ENCODE measurements at places on chromosomes 6 and 20. TPM values are rescaled to one million over a fixed set of nuclear protein-coding genes. Genes with fewer than 3 reads are reported as not detected.

Gene CGA
- total RNA-seq, result 0.40 TPM

DNA sequence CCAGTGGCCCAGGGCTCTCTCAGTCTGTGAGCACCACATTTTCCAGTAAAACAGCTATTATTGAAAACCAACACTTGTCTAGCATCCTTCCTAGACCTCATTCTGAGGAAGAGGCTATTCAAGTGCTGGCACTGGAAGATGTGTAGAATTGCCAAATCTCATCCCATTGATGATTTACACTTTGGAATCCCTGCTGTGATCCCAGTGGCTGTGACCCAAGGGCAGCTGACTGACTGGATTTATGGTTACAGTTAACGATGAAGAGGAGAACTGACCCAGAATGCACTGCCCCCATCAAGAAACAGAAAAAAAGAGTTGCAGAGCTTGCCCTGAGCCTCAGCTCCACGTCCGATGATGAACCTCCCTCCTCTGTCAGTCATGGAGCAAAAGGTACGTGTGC lies 2.4 kb downstream of the CMTR1 start:
- H3K4me3 ChIP-seq, result no peak overlapping the region
- peak overlapping the region; percentile 97 for H3K27ac ChIP-seq
- peaks cover 38% of the 10 kb centered on the region for H3K4me1 ChIP-seq

DNA sequence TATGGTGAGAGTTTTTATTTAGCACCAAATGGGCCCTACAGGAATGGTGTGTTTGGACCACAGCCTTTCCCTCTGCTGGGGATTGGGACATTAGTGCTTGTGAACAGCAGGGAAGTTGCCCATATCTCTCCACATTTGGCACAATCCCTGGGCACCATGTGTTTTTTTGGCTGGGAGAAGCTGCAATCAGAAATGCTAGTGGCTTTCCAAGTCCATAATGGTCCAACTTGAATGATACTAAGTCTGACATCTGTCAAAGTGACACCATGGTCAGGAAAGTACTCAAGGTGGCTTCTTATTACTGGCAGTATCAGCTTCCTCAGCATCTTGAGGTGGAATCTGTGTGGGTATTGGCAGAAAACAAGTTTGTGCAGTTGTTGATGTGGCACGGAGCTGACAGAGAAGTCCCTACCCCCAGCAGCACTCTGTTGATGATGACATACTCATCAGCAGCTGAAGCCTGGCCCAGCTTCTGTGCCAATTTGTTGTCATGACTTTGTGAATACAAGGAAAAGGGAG lies 53.0 kb downstream of the SASH1 start:
- no peak overlapping the region for H3K4me3 ChIP-seq
- peaks cover 15% of the 10 kb centered on the region for H3K27me3 ChIP-seq
- H3K4me1 ChIP-seq, result peaks cover 2% of the 10 kb centered on the region
- no peak overlapping the region for H3K27ac ChIP-seq
- DNase-seq, result no peak
- H3K36me3 ChIP-seq, result no peaks in the 10 kb centered on the region

Gene PKHD1
- 0.02 TPM for total RNA-seq

Gene RBBP8NL
- not detected for total RNA-seq

DNA sequence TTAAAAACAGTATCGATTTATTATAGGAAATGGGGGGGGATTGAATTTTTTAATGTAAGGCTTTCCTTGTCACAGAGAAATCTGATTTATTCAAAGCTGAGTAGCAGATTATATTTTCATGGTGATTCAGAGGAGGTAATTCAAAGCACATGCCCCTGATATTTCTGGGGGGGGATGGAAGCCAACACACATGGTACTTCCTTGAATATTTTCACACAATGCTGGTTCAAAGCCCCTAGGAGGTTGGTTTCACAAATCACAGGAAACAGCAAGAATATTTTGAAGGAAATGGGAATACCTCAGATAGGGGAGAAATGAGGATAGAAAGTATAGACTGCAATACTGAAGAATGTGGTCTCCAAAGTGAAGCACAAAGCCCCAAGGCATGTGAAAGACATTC lies 98.8 kb downstream of the RTN4IP1 start:
- H3K27ac ChIP-seq, result peak overlapping the region; percentile 67
- peaks cover 53% of the 10 kb centered on the region for H3K4me1 ChIP-seq
- H3K36me3 ChIP-seq, result peaks cover 22% of the 10 kb centered on the region
- H3K27me3 ChIP-seq, result no peaks in the 10 kb centered on the region
- no peak overlapping the region for H3K4me3 ChIP-seq
- no peak for DNase-seq

- H3K4me3 ChIP-seq, result no peak overlapping the region
- no peak for DNase-seq
- no peaks in the 10 kb centered on the region for H3K27me3 ChIP-seq
- H3K4me1 ChIP-seq, result no peaks in the 10 kb centered on the region
Measured at GRCh38 chr6:64815718-64816117, 891.3 kb downstream of the EYS start.

DNA sequence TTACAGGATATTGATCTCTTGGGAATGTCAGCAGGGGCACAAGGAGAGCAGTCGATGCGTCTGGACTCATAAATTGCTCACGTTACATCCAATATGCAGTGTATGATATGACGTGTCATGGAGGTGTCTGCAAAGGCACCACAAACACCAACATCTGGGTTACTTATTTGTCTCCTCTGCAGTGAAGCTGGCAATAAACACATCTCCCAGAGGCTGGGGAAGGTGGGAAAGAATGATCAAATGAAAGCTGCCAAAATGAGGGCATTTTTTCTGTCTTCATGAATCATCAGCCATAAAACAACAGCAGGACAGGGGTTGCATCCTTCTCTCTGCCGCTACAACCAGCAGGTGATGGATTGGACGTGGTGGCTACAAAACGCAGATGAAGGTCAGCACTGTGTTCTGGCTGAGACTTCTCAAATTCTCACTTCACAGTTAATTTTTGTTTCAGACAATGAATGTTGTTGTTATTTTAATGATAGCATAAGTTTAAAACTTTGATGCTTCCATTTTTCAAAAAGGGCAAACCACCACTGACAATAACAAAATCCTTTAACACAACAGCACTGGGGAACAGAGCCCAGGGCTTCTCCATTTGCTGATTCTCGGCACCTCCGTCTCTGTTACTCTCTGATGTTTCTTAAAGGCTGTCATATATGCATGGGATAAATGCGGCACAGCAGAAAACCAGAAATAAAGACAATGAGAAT lies 47.5 kb downstream of the ERMARD start:
- H3K4me3 ChIP-seq, result no peak overlapping the region
- H3K27me3 ChIP-seq, result peaks cover 35% of the 10 kb centered on the region
- no peak overlapping the region for H3K27ac ChIP-seq
- DNase-seq, result no peak
- peaks cover 5% of the 10 kb centered on the region for H3K36me3 ChIP-seq

- H3K36me3 ChIP-seq, result peaks cover 2% of the 10 kb centered on the region
- no peak overlapping the region for H3K4me3 ChIP-seq
- no peaks in the 10 kb centered on the region for H3K4me1 ChIP-seq
- DNase-seq, result no peak
- H3K27me3 ChIP-seq, result peaks cover 26% of the 10 kb centered on the region
Measured at GRCh38 chr6:35954333-35954732, 33.4 kb upstream of the SRPK1 start.

DNA sequence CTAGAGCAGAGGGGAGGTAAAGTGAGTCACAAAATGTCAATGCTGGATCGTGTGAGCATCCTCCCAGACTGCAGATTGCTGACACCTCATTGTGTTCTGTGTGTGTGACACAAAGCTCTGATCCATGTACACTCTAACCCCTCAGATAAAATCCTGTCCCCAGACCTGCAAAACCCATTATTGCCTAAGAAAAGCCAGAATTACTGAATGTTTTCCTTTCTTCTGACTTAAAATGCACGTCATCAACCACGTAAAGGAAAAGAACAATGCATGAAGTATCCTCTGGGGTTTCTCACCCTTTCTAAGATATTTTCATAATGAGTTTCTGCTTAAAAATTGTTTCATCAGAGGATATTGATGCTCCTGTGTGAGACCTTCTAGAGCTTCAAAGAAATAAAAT lies 218.0 kb upstream of the PREP start:
- no peak overlapping the region for H3K4me3 ChIP-seq
- no peak for DNase-seq
- H3K27me3 ChIP-seq, result no peaks in the 10 kb centered on the region
- H3K4me1 ChIP-seq, result peaks cover 4% of the 10 kb centered on the region

Gene CST4
- not detected for total RNA-seq

Gene ZBTB12
- total RNA-seq, result 0.96 TPM

DNA sequence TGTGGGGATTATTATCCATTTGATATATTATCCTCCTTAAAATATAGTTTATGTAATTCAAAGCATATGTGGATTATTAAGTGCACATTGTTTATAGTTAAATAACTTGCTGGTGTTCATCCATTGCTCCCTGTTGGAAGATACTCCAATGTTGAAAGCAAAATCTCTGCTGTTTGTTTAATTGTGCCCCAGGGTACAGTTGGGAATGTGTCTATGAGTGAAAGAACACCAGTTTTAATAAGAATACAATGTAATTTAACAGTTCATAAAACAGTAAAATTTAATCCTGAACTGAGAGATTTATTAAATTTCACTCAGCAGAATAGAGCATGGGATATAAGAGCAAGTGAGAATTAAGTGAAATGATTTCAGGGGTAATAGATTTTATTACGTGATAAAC lies 364.9 kb downstream of the GRIK2 start:
- H3K27ac ChIP-seq, result no peak overlapping the region
- H3K4me3 ChIP-seq, result no peak overlapping the region
- H3K4me1 ChIP-seq, result no peaks in the 10 kb centered on the region
- no peaks in the 10 kb centered on the region for H3K27me3 ChIP-seq
- no peaks in the 10 kb centered on the region for H3K36me3 ChIP-seq
- DNase-seq, result no peak

Gene RAMACL
- total RNA-seq, result 0.82 TPM

GRCh38 chr20:20412750-20413149 lies 44.8 kb downstream of the INSM1 start:
- no peak overlapping the region for H3K4me3 ChIP-seq
- DNase-seq, result no peak
- peak overlapping the region; percentile 21 for H3K27ac ChIP-seq
- no peaks in the 10 kb centered on the region for H3K27me3 ChIP-seq

DNA sequence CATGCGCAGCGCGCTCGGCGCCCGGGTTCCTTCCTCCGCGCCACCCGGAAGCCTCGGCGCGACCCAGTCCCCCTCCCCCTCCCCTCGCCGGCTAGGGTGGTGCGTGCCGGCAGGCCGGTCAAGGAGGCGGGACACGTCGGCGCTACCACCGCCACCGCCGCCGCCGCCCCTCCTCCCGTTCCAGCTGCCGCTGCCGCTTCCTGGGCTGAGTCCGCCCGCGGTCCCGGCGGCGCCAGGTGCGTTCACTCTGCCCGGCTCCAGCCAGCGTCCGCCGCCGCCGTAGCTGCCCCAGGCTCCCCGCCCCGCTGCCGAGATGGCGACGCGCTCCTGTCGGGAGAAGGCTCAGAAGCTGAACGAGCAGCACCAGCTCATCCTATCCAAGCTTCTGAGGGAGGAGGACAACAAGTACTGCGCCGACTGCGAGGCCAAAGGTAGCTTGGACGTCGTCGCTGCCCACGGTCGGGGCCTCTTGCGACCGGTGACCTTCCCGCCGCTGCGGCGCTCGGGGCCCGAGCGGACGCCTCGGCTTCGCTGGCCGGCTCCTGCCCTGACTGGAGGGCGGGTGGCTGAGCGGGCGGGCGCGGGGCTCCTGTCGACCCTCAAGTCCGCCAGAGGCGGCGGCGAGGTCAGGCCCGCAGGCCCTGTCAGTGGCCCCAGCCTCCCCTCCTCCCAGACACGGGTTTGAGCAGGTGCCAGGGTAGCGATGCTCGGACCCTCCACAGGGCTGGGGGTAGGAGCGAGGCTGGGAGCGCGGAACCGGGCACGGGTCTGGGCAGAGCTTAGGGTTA lies at the start of gene SMAP1:
Gene SMAP1 (plus strand): TSS at position 173 of the 788 bp plus-strand sequence. CDS start 141 bp downstream, at position 314.
- H3K4me3 ChIP-seq, result peak within 1 kb of the TSS; percentile 96
- peaks cover 49% of the 10 kb centered on the region for H3K4me1 ChIP-seq
- peaks cover 8% of the 10 kb centered on the region for H3K27me3 ChIP-seq
- H3K36me3 ChIP-seq, result no peaks in the 10 kb centered on the region

GRCh38 chr6:7590918-7591302 lies 912 bp downstream of the SNRNP48 start:
- peak overlapping the region; percentile 100 for H3K4me3 ChIP-seq
- DNase-seq, result no peak
- H3K4me1 ChIP-seq, result peaks cover 41% of the 10 kb centered on the region
- peaks cover 2% of the 10 kb centered on the region for H3K36me3 ChIP-seq
- peak overlapping the region; percentile 95 for H3K27ac ChIP-seq
- no peaks in the 10 kb centered on the region for H3K27me3 ChIP-seq

Gene FYN
- 455 TPM for total RNA-seq

GRCh38 chr6:113292646-113293422 lies 564.3 kb upstream of the MARCKS start:
- H3K27me3 ChIP-seq, result peaks cover 6% of the 10 kb centered on the region
- H3K27ac ChIP-seq, result no peak overlapping the region
- DNase-seq, result no peak

- H3K4me3 ChIP-seq, result no peak overlapping the region
- no peak for DNase-seq
- H3K4me1 ChIP-seq, result peaks cover 40% of the 10 kb centered on the region
Measured at GRCh38 chr6:132820629-132821381, 6.4 kb downstream of the RPS12 start.

Gene STXBP5
- total RNA-seq, result 20.8 TPM

DNA sequence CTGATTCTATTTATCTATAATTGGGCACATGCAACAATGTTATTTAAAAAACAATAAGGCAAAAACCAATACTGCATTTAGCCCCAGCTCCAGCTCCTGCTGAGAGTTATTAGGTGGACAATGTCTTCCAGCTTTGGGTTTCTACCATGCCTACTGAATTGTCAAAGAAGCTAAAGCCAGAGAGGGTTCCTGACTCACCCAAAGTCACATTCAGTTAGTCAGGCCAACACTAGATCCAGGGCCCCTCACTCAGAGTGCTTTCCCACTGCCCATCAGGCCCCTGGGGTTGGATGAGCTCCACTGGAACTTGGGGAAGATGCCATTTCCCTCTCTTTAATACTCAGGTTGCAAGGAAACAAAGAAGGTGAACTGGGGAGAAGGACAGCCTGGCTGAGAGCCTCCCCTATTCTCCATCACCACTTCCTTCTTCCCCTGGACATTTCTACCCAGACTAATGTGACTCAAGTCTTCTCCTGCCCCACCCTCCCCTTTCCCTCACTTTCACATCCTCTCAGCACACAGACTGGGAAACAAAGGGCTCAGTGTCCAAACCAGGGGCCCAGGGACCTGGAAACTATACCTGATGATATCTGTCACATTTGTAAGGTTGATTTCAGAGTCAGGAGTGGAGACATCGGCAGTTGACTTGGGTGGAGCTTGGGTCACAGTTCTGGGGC lies 6.0 kb downstream of the TREM1 start:
- H3K36me3 ChIP-seq, result peaks cover 4% of the 10 kb centered on the region
- H3K4me3 ChIP-seq, result no peak overlapping the region
- H3K27me3 ChIP-seq, result peaks cover 30% of the 10 kb centered on the region
- H3K27ac ChIP-seq, result no peak overlapping the region
- no peak for DNase-seq

Measured in T-helper 17 cell (primary cell).